NCI-H446 treated with DMSO at 0.1 percent for 48 hours (cell line): ENCODE measurements at places on chromosomes 1 and 21.

DNA sequence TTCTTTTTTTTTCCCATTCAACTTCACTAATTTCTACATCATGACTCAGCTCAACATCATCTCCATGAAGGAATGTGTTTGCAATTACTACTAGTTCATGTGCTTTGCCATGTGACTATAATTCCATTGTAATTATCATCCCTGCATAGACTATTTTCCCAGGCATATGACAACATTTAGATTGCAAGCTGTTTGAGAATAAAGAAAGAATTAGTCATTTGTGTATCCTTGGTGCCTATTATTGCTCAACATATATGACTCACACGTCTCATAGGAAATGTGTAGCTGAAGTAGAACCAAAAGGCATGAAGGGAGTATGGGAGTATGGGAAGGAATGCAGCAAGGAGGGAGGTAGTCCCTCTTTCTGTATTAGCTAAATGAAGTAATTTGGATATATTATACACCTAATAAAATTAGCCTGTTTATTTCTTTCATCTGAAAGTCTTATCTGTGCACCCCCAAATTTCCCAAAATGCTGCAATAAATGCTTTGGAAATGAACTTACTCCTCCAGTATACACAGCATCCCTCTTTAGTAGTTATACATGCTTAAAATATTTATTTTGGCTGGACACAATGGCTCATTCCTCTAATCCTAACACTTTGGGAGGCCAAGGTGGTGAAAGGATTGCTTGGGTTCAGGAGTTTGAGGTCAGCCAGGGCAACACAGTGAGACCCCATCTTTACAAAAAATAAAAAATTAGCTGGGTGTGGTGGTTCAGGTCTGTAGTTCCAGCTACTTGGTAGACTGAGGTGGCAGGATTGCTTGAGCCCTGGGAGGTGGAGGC lies 316.9 kb upstream of the ADGRL4 start:
- no peak for DNase-seq

- no peak for DNase-seq
Measured at GRCh38 chr1:117389284-117389683, 22.0 kb downstream of the MAN1A2 start.

DNA sequence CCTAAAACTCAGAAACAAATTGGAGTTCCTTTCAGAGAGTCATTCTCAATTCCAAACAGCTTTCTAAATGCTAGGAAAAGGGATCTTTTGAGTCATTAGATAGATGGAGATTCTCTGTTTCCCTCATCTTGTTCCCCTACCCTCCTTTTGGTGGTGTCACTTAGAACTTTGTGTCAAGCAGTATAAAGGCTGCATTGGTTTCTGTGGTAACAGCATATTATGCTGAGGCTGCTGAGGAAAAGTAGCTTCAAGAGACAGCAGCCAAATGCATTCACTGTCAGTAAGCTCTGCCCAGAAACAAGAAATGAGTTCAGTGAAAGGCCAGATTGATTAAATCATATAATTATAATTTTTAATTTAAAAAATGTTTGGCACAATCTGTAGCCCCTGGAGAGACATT lies 144.1 kb downstream of the LRRC40 start:
- DNase-seq, result no peak

- no peak for DNase-seq
Measured at GRCh38 chr1:180040034-180040433, 85.4 kb downstream of the CEP350 start.

DNA sequence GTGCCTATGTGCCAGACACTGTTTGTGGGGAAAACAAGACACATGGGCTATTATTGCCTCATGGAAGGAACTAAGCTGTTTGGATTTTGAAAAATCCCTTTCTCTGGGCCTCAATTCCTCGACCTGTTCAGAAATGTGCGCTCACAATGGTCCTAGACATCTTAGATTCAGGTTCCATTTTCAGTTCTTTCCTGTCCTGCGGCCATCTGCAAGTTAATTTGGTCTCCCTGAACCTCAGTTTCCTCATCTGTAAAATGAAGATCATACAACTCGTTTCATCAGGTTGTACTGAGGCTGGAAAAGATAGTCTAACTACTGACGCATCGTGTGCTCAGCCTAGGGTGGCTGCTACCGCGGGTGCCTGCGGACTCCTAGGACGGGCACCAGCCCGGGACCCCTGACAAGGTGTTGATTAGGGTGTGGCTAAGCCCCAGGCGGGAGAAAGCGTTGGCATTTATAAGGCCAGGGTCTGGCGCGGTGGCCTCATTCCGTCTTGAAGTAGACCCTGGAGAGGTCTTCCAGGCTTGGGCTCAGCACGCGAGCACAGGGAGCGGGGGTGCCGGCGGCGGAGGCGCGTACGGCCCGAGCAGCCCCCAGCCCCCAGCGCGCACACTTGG lies 493 bp upstream of the ELOA start:
- DNase-seq, result no peak

DNA sequence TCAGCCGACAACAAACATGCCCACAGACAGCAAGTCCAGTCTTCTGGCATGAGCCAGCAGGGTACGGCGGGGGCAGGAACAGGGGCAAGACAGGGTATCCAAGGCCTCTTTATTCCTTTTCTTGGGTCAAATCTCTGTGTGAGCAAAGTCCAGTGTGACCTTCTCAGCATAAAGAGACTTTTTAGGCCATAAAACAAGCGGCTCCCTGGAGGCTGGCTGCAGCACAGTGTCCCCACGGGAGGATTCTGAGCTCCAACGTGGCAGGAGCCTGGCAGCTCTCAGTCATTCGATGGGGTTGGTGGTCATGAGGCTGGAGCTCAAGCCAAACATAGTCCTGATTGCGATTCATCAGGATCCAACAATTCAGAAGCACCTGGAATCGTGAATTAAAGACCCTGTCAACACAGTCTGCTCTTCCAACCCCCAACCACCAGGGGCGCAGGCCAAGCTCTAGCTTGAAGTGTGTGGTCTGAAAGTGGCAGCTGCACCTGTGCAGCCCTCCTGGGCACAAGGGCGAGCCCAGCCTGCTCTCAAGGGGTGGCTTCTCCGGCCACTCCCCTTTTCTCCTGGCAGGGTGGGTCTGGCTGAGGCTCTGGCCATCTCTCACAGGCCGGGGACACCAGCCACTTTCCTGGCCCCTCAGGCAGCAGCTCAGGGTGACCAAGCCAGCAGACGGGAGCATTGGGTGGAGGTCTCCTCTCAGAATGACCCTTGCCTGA lies 62.1 kb downstream of the SLC66A1 start:
- DNase-seq, result no peak

DNA sequence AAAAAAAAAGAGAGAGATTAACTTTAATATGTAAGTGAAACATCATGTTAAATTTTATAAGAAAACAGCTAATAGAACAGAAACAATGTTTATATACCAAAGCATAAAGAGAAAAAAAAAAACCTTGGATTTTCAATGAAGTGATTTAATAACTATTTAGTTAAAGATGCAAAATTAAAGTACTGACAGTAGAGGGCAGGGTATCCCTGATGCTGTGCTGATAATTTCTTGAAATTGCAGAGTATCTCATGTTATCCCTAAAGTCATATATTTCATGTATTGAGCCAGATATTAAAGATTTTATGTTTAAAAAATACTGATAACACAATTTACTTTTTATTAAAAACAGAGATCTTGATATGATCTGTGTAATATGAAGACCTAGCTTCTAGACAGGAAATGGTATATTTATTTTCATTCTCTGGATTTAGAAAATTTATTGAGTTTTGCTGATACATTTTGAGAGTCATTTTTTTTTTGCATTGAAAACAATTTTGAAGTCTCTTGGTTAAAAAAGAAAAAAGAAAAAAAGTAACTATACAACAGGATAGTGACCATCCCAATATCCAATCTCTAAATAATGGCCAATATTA lies 273.2 kb downstream of the USP25 start:
- DNase-seq, result peak; percentile 34

DNA sequence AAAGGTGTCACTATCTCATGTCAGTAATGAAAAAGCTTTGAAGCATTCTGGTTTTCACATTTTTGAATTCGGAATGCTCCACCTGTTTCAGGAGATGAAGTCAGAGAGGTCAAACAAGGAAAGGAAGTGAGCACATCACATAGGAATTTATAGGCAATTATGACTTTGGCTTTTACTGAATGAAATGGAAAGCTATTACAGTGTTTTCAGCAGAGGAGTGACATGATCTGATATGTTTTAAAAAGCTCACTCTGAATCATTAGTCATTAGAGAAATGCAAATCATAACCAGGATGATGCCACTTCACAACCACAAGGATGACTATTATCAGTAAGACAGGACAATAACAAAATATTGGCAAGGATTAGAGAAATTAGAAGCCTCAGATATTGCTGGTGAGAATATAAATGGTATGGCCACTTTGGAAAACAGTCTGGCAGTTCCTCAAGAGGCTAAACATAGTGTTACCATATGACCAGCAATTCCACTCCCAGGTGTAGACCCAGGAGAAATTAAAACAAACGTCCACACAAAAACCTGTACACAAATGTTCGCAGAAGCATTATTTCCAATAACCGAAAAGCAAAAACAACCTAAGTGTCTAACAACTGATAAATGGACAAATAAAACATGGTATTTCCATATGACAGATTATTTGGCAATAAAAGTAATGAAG lies 7.5 kb downstream of the TAF1A start:
- no peak for DNase-seq

GRCh38 chr21:16829532-16829931 lies 683.3 kb upstream of the CXADR start:
- no peak for DNase-seq

- no peak for DNase-seq
Measured at GRCh38 chr1:82759035-82759434, 958.3 kb downstream of the ADGRL2 start.

DNA sequence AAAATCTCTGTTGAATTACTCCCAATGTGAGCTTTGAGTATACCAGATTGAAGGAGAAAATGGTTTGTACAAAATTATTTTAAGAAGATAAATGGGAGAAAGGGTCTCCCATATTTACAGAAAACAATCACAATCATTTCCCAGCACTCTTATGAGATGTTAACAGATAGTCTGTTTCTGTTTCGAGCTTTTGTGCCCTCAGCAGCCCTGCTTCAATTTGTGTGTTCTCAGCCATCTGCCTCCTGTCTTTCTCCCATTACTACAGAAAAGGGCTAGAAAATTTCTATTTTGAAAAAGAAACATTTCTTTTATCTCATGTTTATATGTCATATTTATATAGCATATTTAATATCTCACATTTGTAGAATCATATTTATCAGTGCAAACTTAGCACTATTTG lies 498.4 kb downstream of the TTLL7 start:
- DNase-seq, result no peak
